ENCODE measurements at places on chromosomes 6 and 20.

GRCh38 chr6:131041814-131042213, 21.2 kb downstream of the EPB41L2 start:
- no peak for DNase-seq
- H3K27me3 ChIP-seq, result no peaks in the 10 kb centered on the region
- no peaks in the 10 kb centered on the region for H3K4me1 ChIP-seq
- no peaks in the 10 kb centered on the region for H3K36me3 ChIP-seq

DNA sequence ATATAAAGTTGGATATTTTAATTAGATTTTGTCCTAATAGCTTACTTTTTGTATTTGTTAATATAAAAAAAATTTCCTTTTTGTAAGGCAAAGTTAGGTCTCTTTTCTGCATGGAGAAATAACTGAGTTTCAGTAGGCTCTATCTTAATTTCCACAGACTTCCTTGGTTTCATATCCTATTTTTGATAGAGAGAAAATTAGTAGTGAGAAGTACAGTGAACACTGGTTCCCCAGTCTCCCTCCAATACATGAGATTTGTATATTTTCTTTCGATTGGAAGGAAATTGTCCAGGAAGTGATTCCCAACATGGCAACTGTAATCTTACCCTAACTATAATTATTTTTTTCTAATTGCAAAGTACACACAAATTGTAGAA, 26.4 kb downstream of the TRIM27 start:
- H3K27ac ChIP-seq, result peak overlapping the region; percentile 99
- H3K4me3 ChIP-seq, result peak overlapping the region; percentile 98
- H3K27me3 ChIP-seq, result no peaks in the 10 kb centered on the region
- DNase-seq, result no peak
- peaks cover 23% of the 10 kb centered on the region for H3K36me3 ChIP-seq

DNA sequence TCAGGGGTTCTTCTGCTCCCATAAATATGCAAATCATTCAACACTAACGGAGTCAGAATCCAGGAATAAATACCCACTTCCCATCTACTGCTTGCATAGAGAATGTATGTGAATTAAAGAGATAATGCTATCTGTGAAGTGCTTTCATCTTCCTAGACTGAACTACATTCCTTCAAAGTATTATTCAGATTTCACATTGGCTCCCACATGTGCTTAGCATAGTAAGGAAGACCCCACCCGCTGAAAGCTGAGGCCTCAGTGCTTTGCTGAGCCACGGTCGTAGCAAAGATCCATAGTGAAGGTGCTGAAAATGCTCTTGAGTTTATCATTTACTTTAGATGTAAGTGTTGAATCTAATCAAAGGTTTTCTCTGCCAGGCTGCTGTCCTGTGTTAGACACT, 97.0 kb upstream of the SPACA1 start:
- H3K27ac ChIP-seq, result no peak overlapping the region
- no peak overlapping the region for H3K4me3 ChIP-seq
- H3K36me3 ChIP-seq, result no peaks in the 10 kb centered on the region

GRCh38 chr20:8447262-8448120, 315.4 kb downstream of the PLCB1 start:
- H3K4me1 ChIP-seq, result no peaks in the 10 kb centered on the region
- no peaks in the 10 kb centered on the region for H3K36me3 ChIP-seq
- H3K4me3 ChIP-seq, result no peak overlapping the region
- no peak overlapping the region for H3K27ac ChIP-seq
- H3K27me3 ChIP-seq, result no peaks in the 10 kb centered on the region

- H3K36me3 ChIP-seq, result peaks cover 5% of the 10 kb centered on the region
- H3K4me1 ChIP-seq, result peaks cover 20% of the 10 kb centered on the region
- no peak overlapping the region for H3K4me3 ChIP-seq
- peak; percentile 7 for DNase-seq
- H3K27me3 ChIP-seq, result no peaks in the 10 kb centered on the region
Observed at GRCh38 chr6:80280262-80281010, 174.0 kb downstream of the BCKDHB start.
